ENCODE measurements at places on chromosomes 16 and 17.

- peak; percentile 47 for DNase-seq
These were observed 993 bp downstream of the ERN1 start for GRCh38 chr17:64128787-64129514.

- no peak for DNase-seq
These were observed 43.2 kb upstream of the FA2H start for GRCh38 chr16:74817851-74818250.

- DNase-seq = no peak
These were observed 54.4 kb downstream of the SIAH1 start for GRCh38 chr16:48330841-48331192.

- DNase-seq = no peak
These were observed 329 bp downstream of the SMARCD2 start for GRCh38 chr17:63842173-63842539.

- no peak for DNase-seq
These were observed 24.5 kb downstream of the NDE1 start for GRCh38 chr16:15674571-15674970.

- peak; percentile 68 for DNase-seq
These were observed 177.1 kb downstream of the SNX29 start for GRCh38 chr16:12153662-12154061.

- no peak for DNase-seq
These were observed 187.0 kb downstream of the SOX9 start for GRCh38 chr17:72307836-72308235.

- DNase-seq = no peak
These were observed 1.9 kb downstream of the GPR142 start for GRCh38 chr17:74369221-74369620.

DNA sequence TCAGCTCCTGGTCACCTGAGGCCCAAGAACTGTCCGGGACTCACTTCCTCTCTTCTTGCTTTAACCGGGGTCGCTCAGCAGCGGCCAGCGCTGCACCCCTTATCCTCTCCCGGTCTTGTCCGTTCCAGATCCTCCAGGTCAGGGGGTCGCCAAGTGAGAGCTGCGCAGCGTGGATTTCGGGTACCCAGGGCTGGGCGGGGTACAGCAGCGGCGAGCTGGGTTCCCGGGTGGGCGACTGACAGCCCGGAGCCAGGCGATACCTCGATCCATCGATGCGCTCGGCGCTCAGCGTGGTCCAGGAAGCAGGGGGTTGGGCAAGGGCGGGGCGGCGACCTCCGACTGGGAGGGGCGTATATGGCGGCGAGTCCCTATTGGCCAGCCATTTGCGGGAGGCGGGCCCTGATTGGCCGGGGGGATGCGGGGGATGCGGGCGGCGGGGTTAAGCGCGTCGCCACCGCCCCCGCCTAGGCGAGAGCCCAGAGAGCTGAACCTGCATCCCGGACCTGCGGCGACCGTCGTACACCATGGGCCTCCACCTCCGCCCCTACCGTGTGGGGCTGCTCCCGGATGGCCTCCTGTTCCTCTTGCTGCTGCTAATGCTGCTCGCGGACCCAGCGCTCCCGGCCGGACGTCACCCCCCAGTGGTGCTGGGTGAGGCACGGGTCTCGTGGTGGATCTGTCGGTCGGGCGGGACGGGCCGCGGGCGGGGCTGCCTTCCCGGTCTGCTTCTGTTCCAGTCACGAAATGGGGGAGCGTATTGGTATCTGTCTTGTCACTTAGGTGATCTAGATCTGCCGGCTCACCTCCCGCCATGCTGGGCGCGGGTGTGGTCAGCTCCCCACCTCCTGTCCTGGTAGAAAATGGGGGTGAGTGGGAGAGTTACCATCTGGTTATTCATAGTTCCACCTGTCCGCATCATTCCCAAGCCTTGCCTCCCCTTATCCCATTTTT is at the start of gene PLA2G15:
Gene PLA2G15 (plus strand): TSS at position 471 of the 951 bp plus-strand sequence. CDS start 54 bp downstream, at position 525.
- peak; percentile 94 for DNase-seq

- DNase-seq = no peak
These were observed 171.1 kb downstream of the SNX29 start for GRCh38 chr16:12147681-12148080.

- DNase-seq = no peak
These were observed 2.8 kb upstream of the SOCS1 start for GRCh38 chr16:11258553-11259492.

- DNase-seq = no peak
These were observed 278.9 kb downstream of the SNX29 start for GRCh38 chr16:12255473-12255872.

DNA sequence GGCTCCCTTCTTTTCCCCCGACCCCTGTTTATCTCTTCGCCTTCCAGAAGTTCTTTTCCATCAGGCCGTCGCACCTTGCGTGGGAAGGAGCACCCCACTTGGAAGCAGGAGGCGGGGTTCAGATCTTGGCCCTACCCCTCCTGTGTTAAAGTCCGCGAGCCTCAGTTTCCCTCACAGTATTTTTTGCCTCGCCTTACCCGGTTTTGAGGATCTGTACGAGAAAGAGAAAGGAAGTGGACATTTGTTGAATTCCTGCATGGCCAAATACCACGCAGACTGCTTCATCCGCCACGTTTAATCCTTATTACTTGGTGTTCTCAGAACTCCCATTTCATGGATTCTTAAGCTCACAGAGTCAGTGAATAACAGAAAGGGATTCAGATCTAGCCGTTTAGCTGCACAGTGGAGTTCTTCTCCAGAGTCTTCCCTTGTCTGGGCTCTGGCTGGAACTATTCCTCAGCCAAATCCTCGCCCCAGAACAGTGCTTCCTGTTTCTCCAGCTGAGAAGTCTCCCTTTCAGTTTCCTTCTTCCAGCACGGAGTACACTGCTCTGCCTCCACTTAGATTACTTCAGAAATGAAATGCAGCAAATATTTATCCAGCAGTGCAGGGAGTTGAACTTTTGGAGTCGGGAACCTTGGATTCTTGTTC is 590 bp downstream of the TMEM219 start:
- peak; percentile 37 for DNase-seq

DNA sequence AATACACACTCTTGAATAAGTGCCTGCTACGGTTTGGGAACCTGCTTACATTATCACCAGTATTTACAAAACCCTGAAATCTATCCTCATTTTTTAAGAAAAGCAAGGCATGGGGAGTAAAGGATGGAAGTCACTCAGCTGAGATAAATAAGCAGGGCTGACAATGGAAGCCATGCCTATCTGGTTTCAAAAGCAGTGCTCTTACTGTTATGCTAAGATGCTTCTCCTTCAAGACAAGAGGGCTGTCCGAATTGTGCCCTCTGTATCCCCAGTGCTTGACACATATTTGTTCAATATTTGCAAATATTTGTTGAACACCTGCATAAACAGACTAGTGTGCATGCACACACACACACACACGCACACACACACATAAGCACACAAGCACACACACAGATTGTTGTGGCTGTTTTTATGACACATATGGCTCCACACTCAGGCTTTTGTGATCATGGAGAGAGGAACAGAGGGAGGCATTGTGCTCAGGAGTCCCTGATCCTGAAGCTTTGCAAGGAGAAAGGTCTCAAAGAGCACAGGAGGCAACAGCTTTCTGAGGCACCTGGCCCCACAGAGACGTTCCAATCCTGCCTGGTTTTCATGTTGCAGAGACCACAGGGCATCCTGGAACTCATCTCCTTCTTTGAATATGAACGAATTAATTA is 401.6 kb upstream of the CDH11 start:
- DNase-seq = no peak

- DNase-seq = no peak
These were observed 5.8 kb upstream of the ATP2C2 start for GRCh38 chr16:84362471-84362941.

DNA sequence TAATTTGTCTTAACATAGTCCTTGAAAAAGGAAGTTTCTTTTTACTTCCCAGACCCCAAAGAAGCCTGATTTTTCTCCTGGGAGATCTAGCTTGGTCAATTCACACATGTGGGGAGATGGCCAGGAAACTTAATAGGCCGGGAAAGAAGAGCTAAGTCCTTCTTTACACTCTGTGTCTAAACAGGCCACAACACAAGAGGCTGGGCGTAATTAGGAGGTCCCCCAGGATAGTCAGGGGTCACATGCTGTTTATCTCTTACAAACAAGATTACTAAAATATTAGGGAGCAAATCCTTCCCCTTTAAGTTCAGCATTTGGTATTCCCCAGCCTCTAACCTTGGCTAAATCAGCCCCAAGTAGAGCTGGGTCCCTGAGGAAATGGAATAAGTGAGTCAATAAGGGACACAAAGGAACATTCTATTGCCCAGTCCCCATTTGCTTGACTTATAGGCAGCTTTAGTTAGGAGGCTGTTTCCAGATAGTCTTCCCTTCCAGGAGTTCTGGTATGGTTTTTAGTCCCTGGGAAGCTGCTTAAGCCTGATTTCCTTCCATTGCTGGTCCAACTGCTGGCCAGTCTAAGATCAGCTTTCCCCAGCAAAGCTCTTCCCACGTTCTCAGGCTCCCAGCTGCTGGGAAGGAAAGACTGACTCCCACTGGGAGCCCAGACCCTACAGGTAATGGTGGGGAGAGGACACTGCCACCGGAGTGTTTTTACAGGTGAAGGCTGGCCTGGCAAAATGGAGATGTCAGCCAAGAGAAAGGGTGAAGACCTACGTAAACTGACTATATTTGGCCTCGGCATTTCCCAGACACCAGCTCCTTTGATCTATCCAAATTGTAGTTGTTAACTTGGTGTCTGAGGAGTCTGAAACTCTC is 14.1 kb upstream of the HOXB9 start:
- no peak for DNase-seq

DNA sequence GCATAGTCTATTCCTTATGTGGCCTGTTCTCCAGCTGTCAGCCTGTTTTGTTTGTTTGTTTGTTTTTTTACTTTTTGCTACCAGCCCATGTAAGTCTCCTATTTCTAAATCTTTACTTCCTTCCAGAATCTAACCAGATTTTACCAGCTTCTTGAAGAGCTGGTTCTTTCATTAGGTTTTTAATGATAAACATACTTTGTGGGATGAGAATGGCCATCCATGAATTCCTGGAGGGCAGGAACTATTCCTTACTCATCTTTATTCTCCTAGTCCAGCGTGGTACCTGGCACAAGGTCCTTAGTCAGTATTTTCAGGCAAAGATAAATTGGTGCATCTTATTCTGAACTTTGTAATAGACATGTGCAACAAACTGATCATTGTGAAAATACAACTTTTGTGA is 17.3 kb downstream of the RSPRY1 start:
- peak; percentile 89 for DNase-seq

DNA sequence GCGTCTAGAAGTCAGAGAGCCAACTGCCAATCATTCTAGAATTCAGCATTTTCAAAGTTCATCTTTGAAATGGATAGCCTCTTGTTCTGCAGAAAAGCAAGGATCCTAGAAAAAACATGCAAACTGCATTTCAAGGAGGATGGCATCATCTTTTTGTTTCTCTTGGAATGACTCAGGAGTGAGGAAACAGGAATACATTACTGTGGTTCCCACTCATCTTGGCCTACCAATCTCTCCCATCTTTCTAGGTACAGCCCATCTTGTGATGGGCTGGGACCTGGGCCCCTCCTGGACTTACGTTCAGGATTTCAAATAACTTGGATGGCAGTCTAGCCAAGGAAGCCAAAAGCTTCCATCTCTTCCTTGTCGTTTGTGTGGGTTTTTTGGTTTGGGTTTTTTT is 363.4 kb downstream of the CDH13 start:
- DNase-seq = peak; percentile 44

- no peak for DNase-seq
These were observed 320.0 kb upstream of the PSMD7 start for GRCh38 chr16:73976644-73977043.

GRCh38 chr16:73189136-73189535 is 141.2 kb upstream of the ZFHX3 start:
- no peak for DNase-seq

- DNase-seq = no peak
These were observed 258.9 kb upstream of the AXIN2 start for GRCh38 chr17:65820306-65820705.

DNA sequence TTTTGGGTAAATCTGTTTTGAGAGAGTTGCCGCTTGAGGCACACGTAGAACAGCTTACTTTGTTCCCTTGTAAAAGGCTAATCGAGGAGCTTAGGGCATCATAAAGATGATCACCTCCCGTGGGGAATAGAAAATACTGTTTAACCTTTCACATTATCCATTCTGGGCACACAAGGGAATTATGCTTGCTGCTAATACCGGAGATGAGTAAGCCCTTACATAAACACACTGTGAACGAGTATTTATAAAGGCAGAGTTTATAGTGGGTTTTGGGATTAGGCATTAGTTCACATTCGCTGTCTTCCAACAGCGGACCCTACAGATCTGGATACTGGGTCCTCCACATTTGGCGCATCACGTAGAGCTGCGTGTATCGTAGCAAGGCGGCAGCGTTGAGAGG is 51.2 kb upstream of the CNTNAP4 start:
- peak; percentile 0 for DNase-seq

- DNase-seq = peak; percentile 24
These were observed 8.8 kb downstream of the CYGB start for GRCh38 chr17:76528528-76529223.

DNA sequence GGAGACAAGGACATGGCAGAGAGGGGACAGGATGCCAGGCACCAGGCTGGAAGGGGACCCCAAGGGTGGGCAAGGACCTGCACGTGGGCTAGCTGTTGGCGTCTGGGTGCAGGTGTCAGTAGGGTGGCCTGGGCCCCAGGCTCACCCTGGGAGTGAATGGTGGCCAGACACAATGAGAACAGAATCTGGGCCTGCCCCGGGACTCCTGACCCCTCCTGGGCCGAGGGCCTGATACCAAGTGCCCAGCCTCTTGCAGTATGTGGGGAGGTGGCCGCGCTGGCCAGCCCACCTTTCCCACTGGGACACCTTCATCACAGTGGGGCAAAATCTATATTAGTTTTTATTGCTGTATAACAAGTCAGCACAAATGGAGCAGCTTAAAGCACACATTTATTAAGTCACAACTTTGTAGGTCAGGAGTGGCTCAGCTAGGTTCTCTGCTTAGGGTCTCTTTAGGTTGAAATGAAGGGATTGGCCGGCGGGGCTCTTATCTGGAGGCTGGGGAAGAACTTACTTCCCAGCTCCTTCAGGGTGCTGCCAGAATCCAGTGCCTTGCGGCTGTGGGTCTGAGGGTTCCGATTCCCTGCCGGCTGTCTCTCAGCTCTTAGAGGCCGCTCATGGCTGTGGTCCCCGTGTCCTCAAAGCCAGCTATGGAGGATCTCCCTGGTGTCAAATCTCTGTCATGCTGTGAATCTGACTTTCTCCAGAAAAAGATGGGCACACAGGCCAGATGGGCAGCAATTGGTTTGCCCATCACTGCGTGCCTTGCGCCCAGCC is 3.6 kb downstream of the PRSS33 start:
- DNase-seq = no peak

DNA sequence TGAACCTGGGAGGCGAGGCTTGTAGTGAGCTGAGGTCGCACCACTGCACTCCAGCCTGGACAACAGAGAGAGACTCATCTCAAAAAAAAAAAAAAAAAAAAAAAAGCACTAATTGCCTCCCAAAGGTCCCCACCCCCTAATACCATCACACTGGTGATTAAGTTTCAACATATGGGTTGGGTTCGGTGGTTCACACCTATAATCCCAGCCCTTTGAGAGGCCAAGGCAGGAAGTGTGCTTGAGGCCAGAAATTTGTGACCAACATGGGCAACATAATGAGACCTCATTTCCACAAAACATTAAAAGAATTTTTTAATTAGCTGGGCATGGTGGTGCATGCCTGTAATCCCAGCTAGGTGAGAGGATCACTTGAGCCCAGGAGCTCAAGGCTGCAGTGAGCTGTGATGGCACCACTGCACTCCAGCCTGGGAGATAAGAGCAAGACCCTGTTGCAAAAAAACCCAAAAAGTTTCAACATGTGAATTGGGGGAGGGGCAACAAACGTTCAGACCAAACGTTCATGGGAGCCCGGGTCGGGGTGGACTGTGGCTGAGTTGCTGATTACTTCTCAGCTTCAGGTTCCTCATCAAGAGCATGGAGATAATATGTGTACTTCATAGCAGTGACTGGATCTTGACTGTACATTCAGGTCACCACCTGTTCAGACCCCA is 62.1 kb upstream of the NOL11 start:
- DNase-seq = no peak

- peak; percentile 90 for DNase-seq
These were observed 231.4 kb downstream of the IRX3 start for GRCh38 chr16:54055191-54055590.
